ENCODE measurements at places on chromosomes 1 and 21.

- no peak for DNase-seq
Measured at GRCh38 chr1:227891223-227891954, 56.3 kb downstream of the WNT9A start.

DNA sequence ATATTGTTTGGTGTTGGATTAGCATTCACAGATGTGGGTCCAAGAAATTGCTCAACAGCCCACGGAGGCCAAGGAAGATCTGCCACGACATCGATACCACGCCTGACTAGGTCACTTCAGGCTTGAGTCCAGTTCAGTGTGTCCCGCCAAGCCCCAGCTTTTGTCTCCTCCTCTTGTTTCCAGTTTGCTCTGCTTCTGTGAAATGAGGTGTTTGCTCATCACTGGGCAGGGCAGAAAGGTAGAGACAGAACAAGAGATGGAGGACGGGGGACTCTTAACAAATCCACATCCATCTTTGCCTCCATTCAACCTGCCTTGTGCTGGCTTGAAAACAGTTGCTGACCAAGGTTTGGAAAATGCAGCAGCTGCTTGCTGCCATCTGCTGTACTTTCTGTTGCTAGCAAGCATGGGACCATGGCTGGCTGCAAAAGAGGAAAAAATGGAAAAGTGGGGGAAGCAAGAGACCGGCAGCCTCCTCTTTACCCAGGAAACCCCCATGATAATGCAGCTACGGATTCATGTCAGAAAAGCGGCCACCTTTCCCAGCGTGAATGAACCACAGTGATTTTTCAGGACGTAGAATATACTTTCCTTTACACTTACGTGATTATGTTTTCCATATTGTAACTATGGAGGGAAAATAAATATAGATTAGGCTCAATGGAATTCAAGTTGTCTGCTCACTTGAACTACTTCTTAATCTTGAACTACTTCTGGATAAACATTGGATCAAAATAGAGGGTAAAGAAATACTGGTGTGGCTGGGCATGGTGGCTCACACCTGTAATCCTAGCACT, 80.2 kb upstream of the GREM2 start:
- peak; percentile 67 for DNase-seq

- no peak for DNase-seq
Measured at GRCh38 chr1:87495147-87495546, 166.5 kb downstream of the LMO4 start.

- DNase-seq = no peak
Measured at GRCh38 chr1:64516301-64516700, 46.4 kb downstream of the CACHD1 start.

- DNase-seq = no peak
Measured at GRCh38 chr1:89221341-89221740, 22.6 kb upstream of the GBP4 start.

GRCh38 chr1:229596925-229597699, 28.8 kb downstream of the TAF5L start:
- DNase-seq = no peak

DNA sequence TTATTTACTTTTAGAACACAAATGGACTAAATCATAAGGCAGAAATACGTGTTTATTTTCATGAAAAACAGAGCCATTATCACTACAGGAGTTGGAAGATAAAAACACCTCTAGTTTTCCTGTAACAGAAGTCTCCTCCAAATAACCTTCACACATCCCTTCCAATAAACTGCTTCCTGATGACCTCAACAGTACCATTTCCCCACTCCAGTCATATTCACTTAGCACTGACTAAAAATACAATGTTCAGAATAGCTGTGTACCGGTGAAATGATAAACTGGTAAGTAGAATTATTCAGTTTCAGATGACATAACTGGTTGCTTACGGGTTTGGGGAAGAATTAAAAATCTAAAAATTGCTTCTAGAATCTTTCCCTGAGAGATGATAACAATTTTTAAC, 137.9 kb downstream of the DENND1B start:
- no peak for DNase-seq

DNA sequence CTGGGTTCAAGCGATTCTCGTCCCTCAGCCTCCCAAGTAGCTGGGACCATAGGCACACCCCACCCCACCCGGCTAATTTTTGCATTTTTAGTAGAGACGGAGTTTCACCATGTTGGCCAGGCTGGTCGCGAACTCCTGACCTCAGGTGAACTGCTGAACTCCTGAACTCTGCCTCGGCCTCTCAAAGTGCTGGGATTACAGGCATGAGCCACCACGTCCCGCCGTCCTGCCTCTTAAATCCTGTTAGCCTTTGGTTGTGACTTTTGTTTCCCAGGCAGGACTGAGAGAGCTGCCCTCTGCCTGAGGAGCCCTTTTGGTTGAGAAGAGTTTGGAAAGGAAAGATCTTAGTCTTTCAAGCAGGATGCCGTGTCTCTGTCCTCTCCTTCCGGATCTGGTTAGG, 59.3 kb upstream of the C1orf174 start:
- no peak for DNase-seq

GRCh38 chr1:46681333-46682034, 9.8 kb downstream of the TEX38 start:
- peak; percentile 44 for DNase-seq

DNA sequence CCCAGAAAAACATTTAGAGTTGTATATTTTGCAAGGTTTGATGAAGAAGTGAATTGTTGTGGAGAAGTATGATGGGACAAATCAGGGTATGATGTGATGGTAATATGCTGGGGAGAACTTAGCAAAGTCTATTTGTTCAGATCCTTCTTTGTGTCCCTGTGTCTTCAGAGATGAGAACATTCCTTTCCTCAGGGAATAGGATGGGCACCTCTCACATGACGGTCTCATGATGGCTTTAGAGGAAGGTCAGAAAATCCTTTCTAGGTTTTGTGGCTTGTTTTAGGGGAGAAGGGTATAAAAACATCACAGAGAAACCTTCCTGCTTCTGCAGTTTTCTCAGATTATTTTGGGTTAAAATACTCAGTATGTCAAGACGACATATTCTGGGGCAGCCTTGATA, 171.3 kb upstream of the NRIP1 start:
- no peak for DNase-seq

GRCh38 chr1:110524311-110525248, 5.6 kb upstream of the KCNA10 start:
- peak; percentile 26 for DNase-seq

Data from NCI-H774 (cell line).